Stimulated activated CD8-positive, alpha-beta memory T cell treated with anti-CD3 and anti-CD28 coated beads, Interleukin-15, amount 100 ng/mL, for 4 hours (primary cell): ENCODE measurements at places on chromosomes 7 and 10.
A peak's percentile ranks its signal among the peaks of the same experiment; 100 is the strongest.

DNA sequence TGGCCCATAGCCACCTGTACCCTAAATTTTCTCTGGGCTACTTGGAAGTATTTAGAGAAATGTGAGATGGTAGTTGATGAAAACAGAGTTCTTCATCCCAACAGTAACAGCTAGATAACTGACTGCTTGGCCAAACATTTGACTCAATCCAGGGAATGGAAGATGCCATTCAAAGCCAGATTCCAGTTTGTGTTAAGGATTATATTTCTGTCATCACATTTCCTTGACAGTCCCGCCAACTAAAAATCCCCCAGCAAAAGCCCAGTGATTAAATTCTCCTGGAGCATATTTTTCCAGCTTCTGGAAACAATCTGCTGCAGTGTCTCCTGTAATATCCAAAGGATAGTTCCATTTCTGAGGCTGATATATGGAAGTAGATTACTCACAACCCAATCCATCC is 45.4 kb upstream of the PTN start:
- DNase-seq, result no peak

- no peak for DNase-seq
These were observed 29.7 kb downstream of the TMEM270 start for GRCh38 chr7:73890555-73891147.

DNA sequence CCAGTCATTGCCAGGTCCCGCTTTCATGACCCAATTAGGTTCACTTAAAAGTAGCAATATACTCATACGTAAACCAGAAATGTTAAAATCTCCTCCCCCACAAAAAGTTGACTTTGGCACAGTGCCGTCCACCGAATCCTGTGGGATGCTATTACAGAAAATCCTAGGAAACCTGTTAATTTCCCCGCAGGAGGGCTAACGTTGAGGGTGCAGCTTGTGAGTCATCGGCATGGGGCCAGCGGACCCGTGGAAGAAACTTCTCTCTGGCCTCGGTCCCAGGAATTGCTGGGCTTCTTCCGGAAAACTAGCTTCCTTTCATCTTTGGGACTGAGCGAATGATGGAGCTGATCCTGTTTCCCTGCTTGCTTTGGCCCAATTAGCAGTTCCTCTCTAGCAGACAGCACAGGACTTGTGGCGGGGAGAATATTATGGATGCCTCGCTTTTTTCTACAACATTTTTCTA is 13.5 kb downstream of the CRYGN start:
- no peak for DNase-seq

- DNase-seq, result no peak
These were observed 225.8 kb downstream of the ELFN1 start for GRCh38 chr7:1895664-1896515.

GRCh38 chr7:26485367-26485934 is 193.8 kb downstream of the SNX10 start:
- DNase-seq, result no peak

DNA sequence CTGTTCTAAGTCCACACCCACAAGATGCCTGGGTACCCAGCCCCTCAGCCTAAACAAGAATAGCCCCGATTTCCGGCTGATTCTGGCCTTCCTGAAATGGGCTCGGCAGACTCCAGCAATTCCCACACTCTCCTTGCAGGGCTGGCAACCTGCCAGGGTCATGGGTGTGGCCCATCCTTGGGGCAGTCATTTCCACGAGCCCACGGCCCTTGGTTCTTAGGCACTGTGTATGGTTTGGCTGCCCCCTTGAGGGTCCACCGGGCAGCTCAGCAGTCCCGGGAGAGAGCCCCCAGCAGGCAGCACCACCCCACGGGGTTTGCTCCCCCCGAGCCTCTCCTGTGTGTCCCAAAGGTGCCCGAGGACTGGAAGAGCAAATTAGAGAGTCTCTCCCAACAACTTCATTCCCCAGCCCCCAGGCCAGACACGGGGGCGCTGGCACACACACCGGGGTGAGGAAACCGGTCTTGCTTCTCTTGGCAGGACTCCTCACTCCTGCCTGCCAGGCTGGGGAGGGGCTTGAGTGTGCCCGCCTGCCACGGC is 142.2 kb downstream of the EMX2 start:
- DNase-seq, result no peak

GRCh38 chr10:86411281-86411841 is 44.8 kb upstream of the GRID1 start:
- DNase-seq, result peak; percentile 20

DNA sequence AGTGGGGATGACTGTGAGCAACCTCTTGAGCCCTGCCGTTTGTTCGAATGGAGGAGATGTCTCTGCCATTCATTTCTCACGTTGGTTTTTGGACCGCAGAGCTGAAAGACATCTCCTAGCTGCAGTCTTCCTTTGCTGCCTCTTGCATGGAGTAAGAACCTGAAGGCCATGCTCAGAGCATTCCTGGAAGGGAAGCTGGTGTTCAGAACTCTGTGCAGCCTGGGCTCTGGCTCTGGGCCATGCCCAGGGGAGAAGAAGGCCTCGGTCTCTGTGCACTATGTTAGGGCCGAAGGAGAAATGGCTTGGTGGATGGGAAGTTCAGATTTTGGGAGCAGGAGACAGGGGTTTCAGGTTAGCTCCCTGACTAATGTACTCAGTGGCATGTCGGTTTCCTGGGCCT is 22.9 kb downstream of the SFTPD start:
- no peak for DNase-seq

GRCh38 chr7:129886818-129887186 is 66.0 kb downstream of the UBE2H start:
- no peak for DNase-seq

GRCh38 chr10:122407375-122408125 is 33.0 kb downstream of the PLEKHA1 start:
- DNase-seq, result peak; percentile 21

- DNase-seq, result no peak
These were observed 174.8 kb downstream of the PTEN start for GRCh38 chr10:88038268-88038667.

DNA sequence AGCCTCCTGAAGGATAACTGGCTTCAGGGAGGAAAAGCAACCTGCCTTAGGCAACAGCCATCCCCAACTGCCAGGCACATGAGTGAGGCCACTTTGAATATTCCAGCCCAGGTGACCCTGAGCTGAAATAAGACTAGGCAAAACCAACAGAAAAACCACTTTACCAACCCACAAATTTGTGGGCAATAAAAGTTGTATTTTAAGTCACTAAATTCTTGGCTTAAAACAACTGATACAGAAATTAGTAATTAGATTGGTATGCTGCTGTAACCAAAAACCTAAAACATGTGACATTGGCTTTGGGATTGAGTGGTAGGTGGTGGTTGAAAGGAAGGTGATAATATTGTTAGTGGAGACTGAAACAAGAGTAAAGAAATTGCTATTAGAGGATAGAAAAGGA is 39.9 kb downstream of the ABCB4 start:
- no peak for DNase-seq

GRCh38 chr7:37196676-37197075 is 252.0 kb downstream of the ELMO1 start:
- no peak for DNase-seq

- no peak for DNase-seq
These were observed 44.1 kb upstream of the ATP6V0A4 start for GRCh38 chr7:138842111-138842510.

GRCh38 chr7:79317728-79318127 is 135.7 kb downstream of the MAGI2 start:
- DNase-seq, result no peak

DNA sequence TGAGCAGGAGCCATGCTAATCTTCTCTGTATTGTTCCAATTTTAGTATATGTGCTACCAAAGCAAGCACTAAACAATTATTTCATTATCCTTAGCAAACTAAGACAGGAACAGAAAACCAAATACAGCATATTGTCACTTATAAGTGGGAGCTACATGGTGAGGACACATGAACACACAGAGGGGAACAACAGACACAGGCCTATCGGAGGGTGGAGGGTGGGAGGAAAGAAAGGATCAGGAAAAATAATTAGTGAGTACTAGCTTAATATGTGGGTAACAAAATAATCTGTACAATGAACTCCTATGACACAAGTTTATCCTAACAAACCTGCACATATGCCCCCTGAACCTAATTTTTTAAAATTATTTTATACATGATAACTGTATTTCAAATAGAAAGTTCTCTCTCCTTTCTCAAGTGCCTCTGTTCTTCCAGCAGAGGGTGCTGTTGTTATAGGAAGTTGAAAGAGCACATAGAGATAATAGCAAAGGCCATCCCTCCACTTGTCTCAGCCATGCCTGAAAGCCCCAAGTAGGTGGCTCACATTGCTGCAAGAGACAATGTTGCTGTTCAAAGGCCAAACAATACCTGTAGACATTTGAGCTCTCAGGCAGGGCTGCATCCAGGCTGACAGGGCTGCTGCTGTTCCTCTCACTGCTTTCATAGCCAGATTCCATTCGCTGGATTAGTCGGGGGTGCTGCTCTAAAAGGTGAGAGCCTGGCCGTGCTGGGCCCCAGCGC is 33.4 kb upstream of the PPP3CB start:
- DNase-seq, result peak; percentile 7

DNA sequence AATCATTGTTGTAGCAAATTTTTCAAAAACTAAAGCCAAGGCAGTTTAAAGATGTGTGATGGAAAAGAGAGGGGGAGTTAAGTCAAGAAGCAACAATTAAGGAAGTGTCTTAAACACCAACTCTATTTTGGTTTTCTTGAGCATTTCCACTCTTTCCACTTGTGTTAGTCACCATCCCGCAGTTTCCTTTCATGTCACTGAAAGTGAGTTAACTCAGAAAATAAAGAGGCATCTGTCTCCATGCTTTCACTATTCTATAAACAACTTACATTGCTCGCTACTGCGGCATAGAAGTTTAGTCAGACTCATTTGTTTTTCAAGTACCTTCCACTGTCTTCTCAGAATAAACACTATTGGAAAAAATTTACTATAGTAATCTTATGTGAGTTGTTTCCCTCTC is 284.9 kb upstream of the SEMA3D start:
- DNase-seq, result no peak

- DNase-seq, result no peak
These were observed 593.6 kb downstream of the GRM8 start for GRCh38 chr7:126659124-126659523.

- no peak for DNase-seq
These were observed 33.1 kb downstream of the CACNA2D1 start for GRCh38 chr7:82410461-82410860.

DNA sequence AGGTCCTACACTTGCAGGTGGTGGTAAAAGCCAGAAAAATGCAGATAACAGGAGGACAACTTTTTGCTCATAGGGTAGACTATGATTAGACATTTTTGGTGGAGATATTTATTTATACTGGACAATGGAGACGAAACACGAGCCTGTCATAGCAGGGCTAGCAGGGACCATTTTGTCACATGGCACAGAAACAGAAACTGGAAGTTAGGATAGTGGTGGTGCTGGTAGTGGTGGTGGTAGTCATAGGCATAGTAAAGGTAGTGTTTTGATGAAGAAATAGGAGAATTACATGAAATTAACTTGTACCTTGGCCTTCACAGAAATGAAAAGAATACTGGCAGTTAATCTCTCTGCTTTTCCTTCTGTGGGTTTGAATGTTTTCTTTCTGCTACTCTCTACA is 8.8 kb upstream of the MGAM start:
- DNase-seq, result no peak

GRCh38 chr10:113007821-113008220 is 57.8 kb downstream of the TCF7L2 start:
- no peak for DNase-seq

- DNase-seq, result no peak
These were observed 1.6 kb downstream of the DLX6 start for GRCh38 chr7:97006816-97007582.

GRCh38 chr7:33900501-33900900 is 4.8 kb upstream of the BMPER start:
- no peak for DNase-seq

GRCh38 chr10:132239126-132240031 is 52.6 kb downstream of the DPYSL4 start:
- no peak for DNase-seq

GRCh38 chr10:102596506-102596971 is 47.7 kb upstream of the TRIM8 start:
- DNase-seq, result no peak

DNA sequence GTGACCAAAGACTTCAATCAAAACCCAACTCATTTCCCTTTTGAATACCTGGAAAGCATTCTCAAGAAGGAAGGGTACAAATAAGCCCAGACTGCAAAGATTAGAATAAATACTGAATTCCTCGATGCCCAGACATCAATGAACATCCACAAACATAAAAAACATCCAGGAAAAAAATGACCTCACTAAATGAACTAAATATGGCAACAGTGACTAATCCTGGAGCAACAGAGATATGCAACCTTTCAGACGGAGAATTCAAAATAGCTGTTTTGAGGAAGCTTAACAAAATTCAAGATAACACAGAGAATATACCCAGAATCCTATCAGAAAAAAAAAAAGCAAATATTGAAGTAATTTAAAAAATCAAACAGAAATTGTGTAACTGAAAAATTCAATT is 43.2 kb downstream of the PCLO start:
- DNase-seq, result no peak

GRCh38 chr10:133260895-133261725 is 15.6 kb downstream of the ADAM8 start:
- peak; percentile 40 for DNase-seq

DNA sequence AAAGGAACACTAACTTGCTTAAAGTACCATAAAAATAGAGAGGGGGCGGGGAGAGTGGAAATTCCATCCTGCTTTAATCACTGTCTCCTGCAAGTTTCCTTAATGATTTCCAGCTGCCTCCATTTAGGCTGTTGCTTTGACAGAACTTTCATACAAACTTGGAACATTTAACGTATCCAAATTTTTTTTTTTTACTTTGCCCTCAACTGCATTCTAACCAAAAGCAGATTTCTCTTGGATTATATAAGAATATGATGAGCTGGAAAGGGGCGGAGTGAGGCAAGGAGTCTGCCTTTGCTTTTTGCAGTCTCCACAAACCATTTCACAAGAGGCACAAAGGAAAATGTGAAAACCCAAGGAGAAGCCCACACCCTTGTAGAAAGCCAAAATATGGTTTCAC is 46.6 kb upstream of the COL1A2 start:
- DNase-seq, result no peak

DNA sequence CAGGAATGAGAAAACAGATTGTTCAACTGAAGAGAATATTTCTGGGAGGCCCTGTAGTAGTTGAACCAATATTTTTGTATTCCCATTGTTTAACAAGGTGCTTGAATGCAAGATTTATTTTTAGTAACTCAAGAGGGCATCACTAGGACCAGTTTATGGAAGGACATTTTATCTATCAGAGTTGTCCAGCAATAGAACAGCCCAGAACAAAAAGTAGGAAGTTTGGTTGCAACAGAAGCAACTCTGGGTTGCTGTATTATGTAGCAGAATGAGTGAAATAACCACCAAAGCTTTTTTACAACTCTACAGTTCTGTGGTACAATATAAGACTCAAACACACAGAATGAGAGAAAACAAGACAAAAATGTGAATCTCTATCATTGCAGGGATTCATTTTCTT is 34.7 kb downstream of the CPED1 start:
- DNase-seq, result no peak

- DNase-seq, result no peak
These were observed 49.1 kb upstream of the C1QL3 start for GRCh38 chr10:16570731-16571130.

- DNase-seq, result no peak
These were observed 3.5 kb upstream of the TCAF1 start for GRCh38 chr7:143905509-143905908.

GRCh38 chr10:89371987-89372386 is 5.9 kb upstream of the IFIT1B start:
- no peak for DNase-seq

GRCh38 chr10:114110174-114110972 is 63.6 kb downstream of the CCDC186 start:
- no peak for DNase-seq
